GM20000 (cell line): ENCODE measurements at places on chromosomes 2 and 18.

- no peak for DNase-seq
Observed at GRCh38 chr2:200185628-200186000, 120.9 kb upstream of the SPATS2L start.

GRCh38 chr2:233811087-233811486 lies 33.0 kb downstream of the MROH2A start:
- no peak for DNase-seq

- DNase-seq: no peak
Observed at GRCh38 chr2:121333834-121334558, 49.0 kb upstream of the TFCP2L1 start.

DNA sequence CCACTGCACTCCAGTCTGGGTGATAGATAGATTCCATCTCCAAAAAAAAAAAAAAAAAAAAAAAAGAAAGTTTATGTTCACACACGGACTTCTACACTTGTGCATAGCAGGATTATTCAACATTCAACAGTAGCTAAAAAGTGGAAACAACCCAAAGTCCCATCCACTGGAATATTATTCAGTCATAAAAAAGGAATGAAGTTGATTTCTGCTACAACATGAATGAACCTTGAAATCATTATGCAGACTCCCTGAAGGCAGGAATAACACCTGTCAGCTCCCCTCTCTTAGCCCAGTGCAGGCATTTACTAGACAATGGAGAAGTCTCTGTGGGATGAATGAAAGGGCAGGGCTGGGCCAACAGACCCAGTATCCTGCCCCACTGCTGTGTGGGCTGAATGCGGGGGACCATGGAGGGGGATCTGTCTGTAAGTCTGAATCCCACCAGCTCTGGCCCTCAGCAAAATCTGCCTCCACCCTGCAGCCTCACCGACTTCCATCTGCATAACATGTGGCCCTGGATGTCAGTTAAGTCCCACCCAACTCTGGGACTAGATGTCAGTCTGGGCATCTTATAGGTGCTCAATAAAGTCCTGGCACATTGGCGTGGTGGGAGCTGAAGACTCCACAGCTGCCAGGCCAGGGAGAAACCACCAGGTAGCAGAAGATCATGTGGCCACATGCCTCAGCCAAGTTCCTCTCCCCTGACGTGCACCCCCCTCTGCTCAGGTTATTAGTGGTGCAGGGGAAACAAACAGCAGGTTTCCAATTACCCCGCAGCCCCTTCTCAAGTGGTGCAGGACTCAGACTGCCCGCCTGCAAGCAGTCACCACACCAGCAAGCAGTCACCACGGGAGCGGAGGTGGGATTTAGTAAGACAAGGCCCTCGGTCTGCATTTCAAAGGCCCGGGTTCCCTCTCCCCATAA lies 8.9 kb downstream of the ZFP36L2 start:
- no peak for DNase-seq

DNA sequence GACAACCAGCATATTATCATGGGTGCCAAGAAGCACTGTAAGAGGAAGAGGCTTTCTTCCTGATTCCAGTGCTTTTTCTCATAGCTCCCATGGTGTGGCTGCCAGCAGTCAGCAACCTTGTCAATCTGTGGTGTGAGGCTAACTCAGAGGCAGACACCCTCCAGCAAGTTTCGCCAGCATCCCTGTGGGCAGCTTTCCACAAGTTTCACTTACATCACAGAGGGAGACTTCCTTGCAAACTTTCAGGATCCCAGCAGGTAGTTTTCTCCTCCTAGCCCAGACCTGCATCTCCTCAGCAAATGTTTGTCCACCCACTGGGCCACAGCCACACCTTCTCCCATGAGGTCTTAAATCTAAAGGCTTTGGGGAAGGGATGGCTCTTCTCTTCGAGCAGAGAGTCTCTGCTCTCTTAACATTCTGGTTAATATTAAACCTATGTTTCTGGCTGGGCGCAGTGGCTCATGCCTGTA lies 9.1 kb downstream of the DNAH7 start:
- no peak for DNase-seq

DNA sequence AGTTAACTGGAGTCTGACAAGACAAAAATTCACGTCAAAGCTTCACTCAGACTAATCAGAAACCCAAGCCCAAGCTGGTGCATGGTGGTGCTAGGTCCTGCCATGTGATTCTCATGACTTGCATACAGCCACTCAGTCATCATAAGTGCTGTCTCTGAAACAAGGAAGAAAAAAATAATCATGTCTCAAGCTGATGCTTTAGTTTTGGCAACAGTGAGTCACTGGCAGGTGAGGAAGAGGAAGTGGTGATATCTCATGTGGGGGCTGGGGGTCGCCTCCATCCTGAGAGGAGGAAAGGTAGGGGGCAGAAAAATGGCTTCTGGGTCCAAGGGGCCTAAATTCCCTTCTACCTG lies 136.3 kb downstream of the TMEM163 start:
- no peak for DNase-seq
